ENCODE measurements at places on chromosomes 5 and 9. TPM values are rescaled to one million over a fixed set of nuclear protein-coding genes. Genes with fewer than 3 reads are reported as not detected.

DNA sequence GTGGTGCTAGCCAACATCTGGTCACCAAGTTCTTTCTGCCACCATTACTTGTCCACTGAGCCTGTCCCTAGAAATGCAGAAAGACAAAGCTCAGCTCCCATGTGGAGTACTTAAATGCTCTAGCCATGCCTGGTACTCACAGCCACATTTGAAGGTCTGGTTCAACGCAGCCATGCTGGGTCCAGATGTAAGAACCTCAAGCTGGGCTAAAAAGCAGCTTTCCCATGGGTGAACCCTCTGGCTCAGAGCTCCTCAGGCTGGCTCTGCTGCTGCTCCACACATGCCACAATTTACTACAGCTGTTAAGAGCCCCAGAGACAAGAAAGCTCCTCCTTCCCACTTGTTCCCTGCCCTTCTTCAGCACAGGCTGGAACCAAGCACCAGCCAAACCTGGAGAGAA, 97.1 kb upstream of the LRRTM2 start:
- DNase-seq = no peak

- no peak for DNase-seq
Observed at GRCh38 chr9:105299190-105299854, 54.9 kb downstream of the SLC44A1 start.

- no peak for DNase-seq
Observed at GRCh38 chr9:6113312-6113711, 97.9 kb upstream of the RANBP6 start.

STARD4 gene
- 11.1 TPM for total RNA-seq

PCYOX1L gene
- total RNA-seq = 29.7 TPM

KIF20A gene
- not detected for total RNA-seq

Measured in naive thymus-derived CD4-positive, alpha-beta T cell (primary cell).